Stimulated activated CD4-positive, alpha-beta T cell treated with anti-CD3 and anti-CD28 coated beads, Interleukin-2, amount 100 ng/mL, for 24 hours (primary cell): ENCODE measurements at places on chromosomes 12 and 14.

- no peak for DNase-seq
These were observed 227.7 kb downstream of the BCAT1 start for GRCh38 chr12:24721191-24721590.

DNA sequence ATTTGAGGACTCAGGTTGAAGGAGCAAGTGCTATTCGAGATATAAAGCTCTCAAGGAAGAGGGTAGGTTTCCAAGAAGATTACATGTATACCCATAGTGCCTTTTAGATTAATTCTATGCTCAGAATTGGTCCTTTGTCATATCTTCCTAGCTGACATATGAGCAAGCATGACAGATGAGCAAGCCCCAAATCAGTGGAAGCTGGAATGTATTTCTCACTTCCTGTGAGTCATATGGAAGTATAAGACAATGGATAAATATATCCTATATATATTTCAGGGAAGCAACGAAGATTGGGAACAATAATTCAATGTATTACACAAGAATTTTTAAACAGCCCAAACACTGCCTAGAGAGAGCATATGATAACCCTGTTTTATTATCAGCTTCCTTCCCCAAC lies 674.1 kb upstream of the ATXN7L3B start:
- DNase-seq = no peak

GRCh38 chr12:64706306-64706705 lies 52.9 kb downstream of the GNS start:
- no peak for DNase-seq

DNA sequence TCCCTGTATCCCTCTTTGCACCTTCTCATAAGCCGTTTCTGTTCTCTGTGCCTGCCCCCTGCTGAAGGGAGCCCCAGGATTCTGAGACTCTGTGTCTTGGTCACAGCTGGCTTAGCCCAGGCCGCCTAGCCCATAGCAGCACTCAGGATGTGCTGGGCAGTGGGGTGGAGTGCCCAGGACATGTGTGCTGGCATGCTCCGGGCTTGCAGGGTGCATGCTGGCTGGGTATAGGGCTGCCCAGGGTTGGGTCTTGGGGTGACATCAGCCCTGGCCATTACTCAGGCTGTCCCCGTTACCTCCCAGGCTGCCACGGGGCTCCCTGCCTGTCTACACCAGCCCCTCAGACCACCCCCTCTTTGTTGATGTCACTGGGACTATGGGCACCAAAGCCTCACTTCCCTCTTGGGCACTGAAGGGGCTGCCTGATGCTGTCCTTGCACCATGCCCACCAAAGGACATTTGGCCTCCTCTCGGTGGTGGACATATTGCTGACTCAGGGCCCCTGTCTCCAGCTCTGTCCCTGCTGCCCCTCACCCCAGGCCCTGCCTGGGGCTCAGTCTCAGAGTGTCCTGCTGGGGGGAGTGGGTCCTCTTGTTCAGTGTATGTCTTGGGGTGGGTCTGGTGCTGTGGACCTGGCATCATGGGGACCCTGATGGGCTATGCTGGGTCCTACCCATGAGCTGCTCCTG lies 2.4 kb downstream of the CEP170B start:
- DNase-seq = no peak
